ENCODE measurements at places on chromosomes 7 and 10. TPM values are rescaled to one million over a fixed set of nuclear protein-coding genes. Genes with fewer than 3 reads are reported as not detected.

The RSPH10B2 gene
- total RNA-seq: 0.76 TPM

DNA sequence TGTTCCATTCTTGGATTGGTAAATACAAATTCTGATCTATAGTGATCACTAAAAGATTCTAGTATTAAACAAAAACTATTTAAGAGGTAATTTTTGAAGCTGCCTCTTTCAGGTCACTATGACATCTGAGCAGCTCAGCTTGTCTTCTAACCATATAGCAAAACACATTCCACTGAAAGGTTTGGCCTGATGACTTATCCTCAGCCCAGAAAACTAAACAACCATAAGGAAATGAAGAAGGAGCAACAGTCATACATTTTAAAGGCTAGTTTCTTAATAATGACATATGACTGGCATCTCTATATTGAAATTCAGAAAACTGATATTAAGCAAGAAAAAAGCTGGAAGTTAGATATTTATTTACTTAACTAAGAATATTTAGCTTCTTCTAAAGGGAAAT, 24.6 kb downstream of the NT5C2 start:
- peaks cover 62% of the 10 kb centered on the region for H3K4me1 ChIP-seq
- peak; percentile 88 for DNase-seq
- no peaks in the 10 kb centered on the region for H3K27me3 ChIP-seq
- H3K36me3 ChIP-seq: peaks cover 26% of the 10 kb centered on the region

DNA sequence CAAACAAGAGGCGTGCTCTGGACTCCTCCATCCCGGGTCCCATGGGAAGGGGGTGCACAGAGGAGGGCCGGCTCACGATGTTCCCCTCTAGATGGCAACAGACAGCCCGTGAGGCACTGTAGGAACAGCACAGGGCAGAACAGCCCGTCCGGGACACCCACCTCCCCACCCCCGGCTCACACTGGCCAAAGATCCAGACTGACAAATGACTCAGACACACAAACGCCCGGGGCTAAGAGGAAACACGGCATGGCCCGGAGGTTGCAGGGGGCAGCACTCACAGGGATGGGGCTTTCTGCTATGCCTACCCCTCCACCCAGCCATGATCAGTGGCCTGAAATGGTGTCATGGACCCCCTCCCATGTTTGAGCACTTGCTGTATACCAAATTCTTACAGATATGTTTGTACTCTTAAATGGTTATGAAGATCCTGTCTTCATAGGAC, 4.9 kb upstream of the ELN start:
- H3K27me3 ChIP-seq: no peaks in the 10 kb centered on the region
- peak; percentile 74 for DNase-seq
- H3K4me1 ChIP-seq: peaks cover 12% of the 10 kb centered on the region
- H3K36me3 ChIP-seq: no peaks in the 10 kb centered on the region

DNA sequence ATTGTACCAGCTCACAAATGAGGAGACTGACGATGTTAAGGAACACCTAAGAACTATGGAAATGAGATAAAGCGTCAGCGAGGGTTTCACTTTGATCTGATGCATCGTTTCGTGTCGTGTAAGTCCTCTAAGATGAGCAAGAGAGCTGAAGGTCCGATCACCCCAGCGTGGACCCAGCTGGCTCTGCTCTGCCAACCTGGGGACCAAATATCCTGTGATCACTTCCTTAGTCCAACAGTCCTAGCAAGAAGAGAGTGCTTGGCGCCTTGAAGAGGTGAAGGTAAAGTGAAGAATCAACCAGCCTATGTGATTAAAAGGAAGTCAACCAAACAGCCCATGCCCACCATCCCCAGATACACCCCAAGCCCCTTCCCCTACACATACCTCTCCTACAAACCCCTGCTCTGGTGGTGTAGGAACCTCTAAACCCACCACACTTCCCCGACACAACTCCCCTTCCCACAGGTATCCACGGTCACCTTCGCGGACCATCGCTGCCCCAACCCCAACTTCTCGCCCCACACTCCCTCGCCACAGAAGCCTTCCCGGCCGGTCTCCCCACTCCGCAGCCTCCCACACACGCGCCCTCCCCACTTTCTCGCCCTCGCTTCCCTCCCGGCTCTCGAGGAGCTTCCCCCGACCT, 722 bp downstream of the UPF2 start:
- H3K27ac ChIP-seq: peak overlapping the region; percentile 86
- H3K27me3 ChIP-seq: no peaks in the 10 kb centered on the region
- H3K4me1 ChIP-seq: peaks cover 17% of the 10 kb centered on the region
- no peaks in the 10 kb centered on the region for H3K36me3 ChIP-seq

The PLCE1 gene
- 15.2 TPM for total RNA-seq

DNA sequence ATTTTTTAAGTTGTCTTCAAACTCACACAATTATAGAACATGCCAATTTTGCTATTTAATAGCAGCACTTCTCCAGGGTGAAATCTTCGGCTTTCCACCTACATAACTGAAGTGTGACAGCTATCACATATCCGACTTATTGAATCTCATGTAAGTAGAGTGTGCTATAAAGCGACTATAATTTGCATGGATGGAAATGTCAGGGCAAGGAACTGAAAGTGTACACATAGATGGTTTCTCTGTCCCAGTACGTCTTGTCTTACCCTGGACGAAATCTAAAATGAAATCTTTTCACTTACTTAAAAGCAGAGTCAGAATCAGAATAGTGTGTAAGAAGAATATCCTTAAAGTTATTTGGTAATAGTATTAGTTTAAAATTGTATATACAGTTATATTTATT, 132.3 kb downstream of the THSD7A start:
- H3K27me3 ChIP-seq: no peaks in the 10 kb centered on the region
- H3K4me1 ChIP-seq: no peaks in the 10 kb centered on the region
- no peak overlapping the region for H3K27ac ChIP-seq
- no peak for DNase-seq
- H3K4me3 ChIP-seq: no peak overlapping the region
- H3K36me3 ChIP-seq: no peaks in the 10 kb centered on the region

- H3K4me1 ChIP-seq: no peaks in the 10 kb centered on the region
- H3K27me3 ChIP-seq: no peaks in the 10 kb centered on the region
- peaks cover 9% of the 10 kb centered on the region for H3K36me3 ChIP-seq
- no peak for DNase-seq
- no peak overlapping the region for H3K27ac ChIP-seq
These were observed 164.6 kb downstream of the SND1 start for GRCh38 chr7:127816354-127817190.
